ENCODE measurements at places on chromosomes 6 and 20. TPM values are rescaled to one million over a fixed set of nuclear protein-coding genes. Genes with fewer than 3 reads are reported as not detected.

DNA sequence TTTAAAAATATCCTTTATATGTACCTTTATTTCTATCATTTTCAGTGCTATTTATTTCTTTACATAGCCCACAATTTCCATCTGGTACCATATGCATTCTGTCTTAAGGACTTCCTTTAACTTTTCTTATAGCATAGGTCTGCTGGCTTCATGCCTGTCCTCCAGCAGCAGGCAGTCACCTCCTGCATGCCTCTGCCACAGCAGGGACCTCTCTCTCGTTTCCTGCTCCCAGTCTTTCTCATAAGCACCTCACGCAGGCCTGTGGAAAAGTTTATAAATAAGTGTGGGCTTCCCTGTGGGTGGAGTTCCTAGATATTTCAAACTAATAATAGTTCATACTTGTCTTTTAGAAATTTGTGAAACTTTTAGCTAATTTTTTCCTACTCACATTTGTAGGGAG is 133.9 kb downstream of the KCNQ5 start:
- DNase-seq: no peak

DNA sequence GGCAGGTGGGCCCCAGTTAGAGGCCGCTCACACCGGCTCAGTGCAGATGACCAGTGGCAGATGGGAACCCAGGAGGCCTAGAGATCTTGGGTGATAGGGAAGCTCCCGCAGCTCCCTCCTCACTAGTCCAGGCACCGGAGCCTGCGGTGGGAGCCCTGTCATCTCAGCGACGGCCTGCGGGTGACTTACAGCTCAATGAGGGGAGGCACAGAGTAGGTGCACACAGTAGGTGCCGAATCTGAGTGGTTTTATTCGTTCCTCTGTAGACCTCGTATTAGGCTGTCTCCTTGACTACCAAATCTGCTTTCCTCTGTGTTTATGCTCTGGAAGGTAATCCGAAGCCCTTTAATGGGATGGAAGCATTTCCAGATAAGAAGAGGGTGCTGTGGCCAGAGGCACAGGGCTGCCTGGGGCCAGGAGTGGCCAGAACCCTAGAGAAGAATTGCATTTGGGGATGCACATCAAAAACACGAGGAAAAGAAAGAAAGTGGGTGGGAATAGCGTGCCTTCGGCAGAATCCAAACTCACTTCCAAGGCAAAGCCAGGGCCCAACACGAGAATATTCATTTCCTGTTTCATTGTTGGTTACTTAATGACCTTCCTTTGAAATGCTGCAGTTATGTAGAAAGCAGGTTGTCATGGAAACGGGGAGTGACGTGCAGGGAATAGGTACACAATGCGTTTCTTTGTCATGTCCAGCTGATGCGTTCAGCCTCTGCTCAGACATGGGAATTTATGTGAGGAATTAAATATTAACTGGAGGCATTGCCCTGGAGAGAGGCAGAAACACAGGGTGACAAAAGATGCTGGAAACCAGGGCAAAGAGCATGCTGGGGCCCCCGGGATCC is 24.7 kb downstream of the MYT1 start:
- no peak for DNase-seq

HACE1 gene
- total RNA-seq: 9.6 TPM

RSPH9 gene
- not detected for total RNA-seq

- DNase-seq: no peak
Observed at GRCh38 chr6:18585032-18585573, 198.0 kb downstream of the RNF144B start.

PLA2G7 gene
- total RNA-seq: not detected

Measured in natural killer cell (primary cell).